RWPE1 (cell line): ENCODE measurements at places on chromosomes 5 and 9.

GRCh38 chr9:112866662-112867274 is 23.9 kb downstream of the SLC46A2 start:
- DNase-seq = peak; percentile 67

DNA sequence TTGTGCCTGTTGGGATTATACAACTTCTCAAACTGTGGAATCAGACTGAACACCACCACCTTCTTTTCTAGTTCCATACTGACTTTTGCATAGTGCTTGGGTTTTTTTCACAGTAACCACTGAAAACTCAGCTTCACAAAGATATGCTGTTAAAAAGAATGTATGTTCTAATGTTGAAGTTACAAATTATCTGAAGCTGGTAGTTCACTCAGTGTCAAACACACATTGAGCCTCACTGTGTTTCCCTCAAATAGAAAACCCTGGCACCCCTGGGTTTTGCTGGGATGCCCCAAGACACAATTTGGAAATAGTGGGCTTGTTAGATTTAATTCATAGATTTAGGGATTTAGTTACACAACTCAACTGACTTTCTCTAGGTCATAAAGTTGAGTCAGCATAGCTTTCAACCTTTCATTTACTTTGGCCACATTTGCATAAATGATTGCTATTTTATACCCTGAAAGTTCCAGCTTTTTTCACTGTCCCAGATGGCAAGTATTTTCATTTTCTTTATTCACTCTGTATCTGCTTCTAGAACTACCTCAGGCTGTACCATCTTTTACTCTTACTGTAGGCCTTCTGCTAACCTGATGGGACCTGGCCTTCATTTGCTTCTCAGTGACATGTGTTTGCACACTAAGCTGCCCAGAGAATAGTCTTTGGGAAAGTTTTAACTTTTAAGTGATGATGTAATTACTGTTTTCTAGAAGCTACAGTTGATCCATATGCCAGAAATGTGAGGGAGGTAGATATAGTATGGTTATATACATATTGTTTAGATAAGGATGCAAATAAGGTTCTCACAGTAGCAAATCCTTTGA is 115.1 kb downstream of the CDC42SE2 start:
- no peak for DNase-seq

DNA sequence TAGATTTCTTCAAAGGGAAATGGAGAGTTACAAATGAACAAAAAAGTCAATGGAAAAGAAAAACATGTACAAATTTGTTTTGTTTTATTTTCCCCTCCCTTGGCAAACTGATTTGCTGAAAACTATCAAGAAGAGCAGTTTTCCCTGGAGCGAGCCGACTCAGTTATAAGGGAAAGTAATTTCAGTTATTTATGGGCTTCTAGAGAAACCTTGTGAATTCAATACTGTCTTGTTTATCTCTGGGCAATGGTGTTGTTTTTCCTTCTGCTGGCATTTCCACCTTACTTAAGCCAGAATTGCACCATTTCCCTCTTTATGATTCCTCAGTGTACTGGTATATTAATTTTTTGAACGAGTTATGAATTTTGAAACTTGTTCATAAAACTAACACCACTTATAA is 1163.6 kb downstream of the CDH12 start:
- DNase-seq = no peak

GRCh38 chr9:87285183-87285850 is 212.3 kb upstream of the DAPK1 start:
- no peak for DNase-seq

DNA sequence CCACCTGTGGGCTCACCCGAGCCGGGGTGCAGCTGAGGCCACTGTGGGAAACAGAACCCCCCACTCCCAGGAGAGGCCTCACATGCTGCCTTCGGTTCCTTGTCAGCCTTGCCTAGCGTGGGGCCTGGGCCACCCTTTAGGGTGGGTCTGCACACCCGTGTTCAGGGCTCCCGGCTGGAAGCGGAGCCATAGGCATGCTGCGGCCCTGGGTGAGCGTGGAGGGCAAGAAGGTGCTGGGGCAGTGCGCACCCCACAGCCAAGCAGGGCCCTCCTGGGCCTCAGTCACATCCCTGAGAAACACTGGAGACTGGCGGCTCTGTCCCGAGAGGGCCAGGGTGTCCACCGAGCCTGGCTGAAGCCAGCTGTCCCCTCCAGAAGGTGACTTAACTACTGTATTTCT is 41.9 kb downstream of the GOLM1 start:
- DNase-seq = no peak

DNA sequence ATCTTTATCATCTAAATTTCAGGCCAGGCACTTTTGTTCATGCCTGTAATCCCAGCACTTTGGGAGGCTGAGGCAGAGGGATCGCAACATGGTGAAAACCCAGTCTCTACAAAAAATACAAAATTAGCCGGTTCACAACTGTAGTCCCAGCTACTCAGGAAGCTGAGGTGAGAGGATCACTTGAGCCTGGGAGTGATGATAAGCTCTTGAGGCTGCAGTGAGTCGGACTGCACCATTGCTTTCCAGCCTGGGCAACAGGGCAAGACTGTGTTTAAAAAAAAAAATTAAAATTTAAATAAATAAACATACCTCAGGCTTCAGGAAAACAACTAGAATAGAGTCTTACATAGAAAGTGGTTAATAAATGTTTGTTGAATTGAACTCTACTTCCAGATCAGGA is 147.4 kb downstream of the AGTPBP1 start:
- DNase-seq = no peak

DNA sequence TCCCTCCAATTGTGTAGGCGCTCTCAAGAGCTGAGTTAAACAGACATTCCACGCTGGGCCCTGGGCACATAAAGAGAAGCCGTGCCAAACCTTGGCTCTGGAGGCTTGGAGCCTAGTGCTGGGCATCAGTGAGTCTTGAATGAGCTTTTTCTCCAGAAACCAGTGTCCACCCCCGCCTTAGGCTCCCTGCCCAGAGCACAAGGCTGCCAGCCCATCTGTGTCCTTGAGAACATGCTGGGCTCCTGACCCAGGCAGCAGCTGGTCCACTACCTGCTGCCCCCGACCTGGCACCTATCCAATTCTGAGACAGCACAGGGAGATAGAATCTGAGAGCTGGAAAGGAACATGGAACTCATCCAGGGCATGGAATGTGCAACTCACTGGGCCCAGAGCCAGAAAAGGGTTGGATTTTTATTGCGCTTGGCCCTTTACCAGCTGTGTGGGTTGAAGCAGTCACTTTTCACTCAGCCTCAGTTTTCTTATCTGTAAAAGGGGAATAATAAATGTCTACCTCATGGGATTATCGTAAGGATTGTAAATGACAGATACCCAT is 92.4 kb upstream of the CPLX2 start:
- peak; percentile 76 for DNase-seq

DNA sequence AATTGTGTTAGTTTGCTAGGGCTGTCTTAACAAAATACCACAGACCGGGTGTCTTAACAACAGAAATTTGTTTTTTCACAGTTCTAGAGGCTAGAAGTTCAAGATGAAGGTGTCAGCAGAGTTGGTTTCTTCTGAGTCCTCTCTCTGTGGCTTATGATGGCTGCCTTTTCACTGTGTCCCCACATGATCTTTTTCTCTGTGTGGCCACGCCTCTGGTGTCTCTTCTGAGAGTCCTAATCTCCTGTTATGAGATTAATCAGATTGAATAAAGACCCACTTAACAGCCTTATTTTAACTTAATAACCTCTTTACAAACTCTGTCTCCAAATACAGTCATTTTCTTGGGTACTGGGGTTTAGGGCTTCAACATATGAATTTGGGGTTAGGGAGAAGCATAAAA is 561.1 kb downstream of the NR2F1-AS1 start:
- DNase-seq = no peak

GRCh38 chr9:114454652-114455051 is 50.6 kb downstream of the WHRN start:
- no peak for DNase-seq

DNA sequence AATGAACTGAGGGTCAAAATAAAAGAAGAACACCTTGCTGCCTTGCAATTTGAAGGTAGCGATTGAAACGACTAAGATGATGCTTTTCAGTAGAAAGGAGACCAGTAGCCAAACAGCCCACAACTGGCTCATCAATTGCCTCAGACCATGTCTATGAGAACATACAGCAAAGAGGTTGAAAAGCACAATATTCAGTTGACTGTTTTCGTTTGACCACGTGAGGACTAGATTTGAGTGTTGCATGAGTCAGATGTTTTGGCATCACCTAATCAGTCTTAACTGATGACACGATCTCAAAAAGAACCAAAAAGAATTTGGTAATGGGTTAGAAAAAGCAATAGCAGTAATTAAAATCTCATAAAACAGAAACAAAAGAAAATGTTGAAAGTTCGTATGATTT is 82.7 kb upstream of the IL7R start:
- peak; percentile 13 for DNase-seq

- no peak for DNase-seq
Observed at GRCh38 chr5:17907094-17907493, 272.8 kb downstream of the TAF11L14 start.

DNA sequence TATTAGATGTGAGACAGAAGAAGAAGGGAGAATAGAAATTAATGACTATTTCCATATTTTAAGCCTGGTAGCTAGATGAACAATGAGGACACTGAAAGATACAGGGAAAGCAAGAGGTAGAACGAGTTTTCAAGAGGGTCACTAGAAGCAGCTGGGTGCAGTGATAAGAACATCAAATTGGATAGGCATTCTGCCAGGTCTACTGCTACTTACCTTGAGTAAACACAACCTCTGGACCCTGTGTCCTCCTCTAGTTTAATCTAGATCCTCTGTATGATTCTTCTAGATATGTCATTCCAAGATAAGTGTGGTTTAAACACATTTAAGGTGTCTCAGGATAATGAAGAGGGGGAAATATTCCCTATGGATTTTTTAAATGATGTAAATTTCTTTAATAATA is 31.2 kb downstream of the OTP start:
- no peak for DNase-seq

- DNase-seq = no peak
Observed at GRCh38 chr9:35575478-35575877, 29.6 kb upstream of the TESK1 start.

- DNase-seq = no peak
Observed at GRCh38 chr5:164191240-164191639, 685.8 kb downstream of the MAT2B start.

DNA sequence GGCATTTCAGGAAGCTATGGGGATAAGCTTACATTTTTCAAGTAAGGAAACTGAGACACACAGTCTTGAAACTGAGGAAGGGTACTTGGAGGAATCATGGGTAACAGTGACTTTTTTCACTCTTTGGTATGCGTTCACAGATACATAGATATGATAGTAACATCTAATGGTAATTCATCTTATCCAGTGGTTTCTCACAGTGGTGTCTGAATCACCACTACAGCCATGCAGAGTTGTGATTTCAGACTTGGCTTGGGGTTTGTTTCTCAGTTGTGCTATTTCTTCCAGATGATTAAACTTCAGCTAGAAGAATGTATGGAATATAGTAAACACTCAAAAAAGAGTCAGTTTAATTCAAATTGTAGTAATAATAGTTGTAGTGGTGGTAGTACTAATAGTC is 239.1 kb upstream of the NUDT12 start:
- no peak for DNase-seq

DNA sequence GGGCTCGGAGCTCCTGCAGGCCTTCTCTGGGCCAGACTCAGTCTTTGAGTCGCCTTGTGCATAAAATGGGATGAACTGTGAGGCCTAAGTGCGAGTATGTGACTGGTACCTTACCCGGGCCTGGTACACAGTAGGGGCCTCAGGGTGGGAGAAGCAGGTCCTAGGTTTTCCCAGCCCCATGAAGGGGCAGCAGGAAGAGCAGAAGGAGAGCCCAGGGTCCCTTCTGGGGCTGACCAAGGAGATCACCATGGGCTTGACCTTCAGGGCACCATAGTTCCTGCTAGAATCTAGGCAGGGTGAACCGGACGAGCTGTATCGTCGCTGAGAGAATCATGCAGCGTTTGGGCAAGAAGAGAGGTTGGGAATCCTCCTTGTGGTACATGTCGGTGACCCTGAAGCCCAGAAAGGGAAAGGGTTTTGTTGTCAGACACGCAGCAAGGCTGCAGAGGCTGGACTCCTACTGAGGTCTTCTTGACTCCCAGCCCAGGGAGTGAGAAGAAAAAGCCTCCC is 373 bp upstream of the PHYKPL start:
- no peak for DNase-seq

DNA sequence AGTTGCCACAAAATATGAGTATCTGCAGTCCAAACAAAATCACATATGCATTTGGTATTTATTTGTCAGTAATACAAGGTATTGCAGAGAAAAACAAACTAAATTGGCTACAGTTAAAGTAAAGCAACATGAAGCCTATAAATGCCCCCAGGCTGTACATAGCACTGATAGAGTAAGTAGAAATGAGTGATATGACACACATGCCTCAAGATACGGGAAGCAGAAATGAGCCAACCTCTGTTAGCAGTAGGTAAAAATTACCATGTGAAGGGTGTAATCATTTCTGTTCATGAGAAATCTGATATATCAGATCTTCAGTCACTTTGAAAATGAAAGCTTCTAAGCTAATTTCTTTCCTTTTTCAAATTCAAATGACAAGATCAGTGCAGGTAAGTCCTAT is 131.1 kb downstream of the CHSY3 start:
- DNase-seq = no peak

DNA sequence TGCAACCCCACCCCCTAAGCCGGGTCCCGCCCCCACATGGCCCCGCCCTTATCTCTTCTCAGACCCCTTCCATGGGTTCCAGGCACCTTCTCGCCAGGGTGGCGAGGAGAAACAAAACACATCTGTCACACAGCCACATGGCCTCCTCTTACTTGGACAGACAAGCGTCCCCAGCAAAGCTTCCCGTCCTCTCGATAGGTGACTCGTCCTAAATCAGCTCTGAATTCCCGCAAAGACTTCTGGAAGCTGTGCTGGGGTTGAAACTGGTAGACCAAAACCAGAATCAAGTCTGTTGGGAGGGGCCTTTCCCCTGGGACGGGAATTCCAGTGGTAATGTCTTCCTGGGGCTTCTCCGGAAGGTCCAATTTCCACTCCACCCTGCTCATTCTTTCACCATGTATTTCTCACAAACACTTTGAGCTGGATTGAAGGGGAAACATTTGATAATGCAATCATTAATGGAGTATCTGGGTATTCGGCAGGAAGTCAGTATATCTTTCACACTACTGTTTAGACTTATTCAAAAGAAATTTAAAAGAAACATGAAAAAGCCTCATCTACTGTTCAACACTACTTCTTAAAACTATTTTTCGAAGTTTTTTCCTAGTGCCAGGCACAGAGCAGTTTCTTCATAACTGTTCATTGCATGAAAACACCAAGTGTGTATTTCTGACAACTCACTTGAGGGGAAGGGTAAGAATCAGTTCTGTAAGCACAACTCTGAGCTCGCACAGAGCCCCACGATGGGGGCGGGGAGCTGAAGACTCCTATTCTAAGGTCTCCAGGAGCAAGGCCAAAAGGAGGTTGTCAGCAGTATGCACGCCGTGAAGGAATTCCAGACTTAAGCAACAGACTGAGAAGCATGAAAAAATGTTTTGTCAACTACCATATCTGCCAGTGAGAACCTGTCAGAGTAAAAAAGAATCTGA is 644 bp upstream of the CTNNAL1 start:
- no peak for DNase-seq

GRCh38 chr5:135997673-135998335 is 31.0 kb upstream of the TGFBI start:
- DNase-seq = no peak

- DNase-seq = no peak
Observed at GRCh38 chr5:116536316-116537083, 38.1 kb downstream of the SEMA6A start.
